ENCODE measurements at places on chromosomes 11 and 22. TPM values are rescaled to one million over a fixed set of nuclear protein-coding genes. Genes with fewer than 3 reads are reported as not detected.

Gene PANX2
- polyA plus RNA-seq = 1.1 TPM

DNA sequence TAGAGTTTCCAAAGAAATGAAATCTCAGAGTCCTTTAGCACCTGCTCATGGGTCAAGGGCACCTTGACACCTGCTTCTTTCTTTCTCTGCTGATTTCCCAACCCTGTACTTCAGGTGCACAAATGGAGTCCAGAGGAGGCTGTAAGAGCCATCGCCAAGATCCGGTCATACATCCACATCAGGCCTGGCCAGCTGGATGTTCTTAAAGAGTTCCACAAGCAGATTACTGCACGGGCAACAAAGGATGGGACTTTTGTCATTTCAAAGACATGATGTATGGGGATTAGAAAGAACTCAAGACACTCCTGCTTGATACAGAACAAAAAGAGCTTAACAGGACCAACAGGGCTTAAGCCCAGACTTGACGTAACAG is 5.9 kb downstream of the PTPMT1 start:
- DNase-seq = no peak

DNA sequence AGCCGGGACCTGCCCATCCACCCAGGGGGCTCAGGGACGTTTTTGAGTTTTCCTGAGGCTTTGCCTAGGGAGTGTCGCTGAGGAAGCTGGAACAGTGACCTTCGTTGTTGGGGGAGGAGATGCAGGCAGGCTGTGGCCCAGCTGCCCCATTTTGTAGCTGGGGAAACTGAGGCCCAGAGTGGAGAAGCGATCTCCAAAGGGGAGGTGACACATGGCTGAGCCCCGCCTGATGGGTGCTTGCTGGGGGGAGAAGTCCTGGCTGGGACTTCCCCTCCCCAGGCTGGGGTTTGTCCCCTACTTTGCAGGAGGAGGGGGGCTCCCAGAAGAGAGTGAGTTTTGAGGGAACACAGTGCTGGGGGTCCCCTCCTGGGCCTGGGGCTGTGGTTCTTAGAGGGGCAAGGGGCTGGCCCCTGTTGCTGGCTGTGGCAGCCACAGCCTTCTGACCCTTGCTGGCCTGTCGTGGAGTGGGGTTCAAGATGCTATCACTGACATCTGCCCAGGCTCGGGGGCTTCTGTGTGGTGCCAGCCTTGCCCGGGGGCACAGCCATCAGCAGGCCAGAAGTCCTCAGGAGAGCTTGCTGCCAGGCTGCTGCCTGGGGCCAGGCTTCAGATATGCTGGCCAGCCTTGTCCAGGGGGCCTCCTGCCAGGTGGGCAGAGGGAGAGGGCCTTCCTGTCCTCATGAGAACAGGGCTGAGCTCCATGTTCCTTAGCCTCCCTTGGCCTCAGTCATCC is 21.4 kb downstream of the KCNQ1 start:
- no peak for DNase-seq

Gene PRODH
- 0.76 TPM for polyA plus RNA-seq

DNA sequence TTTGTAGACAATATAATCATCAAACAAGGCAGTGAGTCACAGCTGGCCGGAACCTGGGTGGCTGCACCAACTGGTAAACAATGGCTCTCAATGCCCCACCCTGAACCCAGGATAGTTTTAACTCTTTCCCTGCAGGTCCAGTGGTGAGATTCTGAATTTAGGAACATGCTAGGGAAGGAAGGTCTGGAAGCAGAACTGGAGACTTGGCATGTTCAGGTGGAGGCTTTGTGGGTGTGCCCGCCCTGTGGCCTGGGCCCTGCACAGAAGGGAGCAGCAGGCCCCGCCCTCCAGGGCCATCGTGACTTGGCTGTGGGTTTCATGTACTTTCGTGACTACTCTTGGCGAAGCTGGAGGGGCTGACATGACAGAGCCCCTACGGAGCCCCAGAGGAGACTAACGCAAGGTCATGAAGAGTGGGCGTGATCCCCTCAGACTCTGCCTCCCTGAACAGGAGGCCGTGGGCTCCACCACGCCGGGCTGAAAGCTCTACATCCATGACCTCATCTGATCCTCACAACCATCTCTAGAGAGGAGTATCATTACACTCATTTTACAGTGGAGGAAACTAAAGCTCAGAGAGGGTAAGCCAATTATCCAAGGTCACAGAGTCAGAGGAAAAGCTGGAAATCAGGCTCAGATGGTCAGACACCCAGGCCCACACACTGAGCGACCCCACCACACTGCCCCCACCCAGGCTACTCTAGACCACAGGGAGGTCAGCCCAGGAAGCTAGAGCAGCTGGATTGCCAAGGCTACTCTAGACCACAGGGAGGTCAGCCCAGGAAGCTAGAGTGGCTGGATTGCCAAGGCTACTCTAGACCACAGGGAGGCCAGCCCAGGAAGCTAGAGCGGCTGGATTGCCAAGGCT is 27.3 kb downstream of the MAFF start:
- peak; percentile 54 for DNase-seq

Gene TSSK2
- not detected for polyA plus RNA-seq

GRCh38 chr22:28547132-28547842 is 132.4 kb downstream of the TTC28 start:
- DNase-seq = no peak

Measured in HepG2 (cell line).